ENCODE measurements at places on chromosomes 6 and 20.

- DNase-seq, result no peak
Measured at GRCh38 chr6:121335087-121336008, 1.1 kb upstream of the TBC1D32 start.

DNA sequence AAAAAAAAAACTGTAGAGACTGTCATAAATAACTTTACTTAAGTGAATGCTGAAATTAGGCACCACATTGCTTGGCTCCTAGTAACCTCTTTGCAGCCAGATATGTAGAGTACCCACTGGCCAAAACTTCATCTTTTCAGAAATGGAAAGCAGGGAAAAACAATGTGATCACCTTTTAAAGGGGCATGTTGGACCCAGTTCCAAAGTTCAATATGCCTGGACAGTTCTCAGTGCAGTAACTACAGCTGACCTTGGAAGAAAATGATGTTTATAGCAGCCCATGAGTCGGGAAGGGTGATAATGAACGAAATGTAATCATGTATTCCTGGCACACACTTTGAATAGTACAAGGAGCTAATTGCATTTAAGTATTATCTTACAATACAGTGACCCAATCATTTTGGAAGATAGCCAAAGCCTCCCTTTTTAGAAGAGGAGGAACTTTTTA, 93.6 kb upstream of the TAB2 start:
- DNase-seq, result no peak

GRCh38 chr6:70396796-70397729, 16.2 kb upstream of the FAM135A start:
- DNase-seq, result no peak

GRCh38 chr6:11366183-11366933, 133.9 kb upstream of the NEDD9 start:
- DNase-seq, result no peak

GRCh38 chr20:57713505-57713903, 3.7 kb upstream of the PMEPA1 start:
- DNase-seq, result no peak

- no peak for DNase-seq
Measured at GRCh38 chr20:41631826-41632225, 13.6 kb upstream of the CHD6 start.

DNA sequence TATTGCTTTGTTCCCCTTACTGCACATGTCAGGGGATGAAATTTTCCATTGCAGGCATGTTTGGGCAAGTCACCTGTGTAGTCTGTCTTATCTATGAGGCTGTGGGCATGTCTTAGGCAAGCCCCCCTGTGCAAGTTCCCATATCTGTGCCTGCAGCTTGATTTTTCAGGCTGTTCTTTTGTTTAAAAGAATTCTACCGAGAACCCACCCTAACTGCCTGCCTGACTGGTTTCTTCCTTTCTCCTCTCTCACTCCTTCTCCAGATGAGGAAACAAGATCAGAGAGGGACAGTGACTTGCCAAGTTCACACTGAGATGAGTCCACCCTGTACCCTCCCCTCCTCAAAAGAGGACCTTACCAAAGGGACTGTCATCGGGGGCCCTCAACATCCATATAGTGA, 11.0 kb downstream of the TREML2 start:
- DNase-seq, result no peak

- DNase-seq, result no peak
Measured at GRCh38 chr6:67336014-67336413, 1299.1 kb upstream of the ADGRB3 start.

- DNase-seq, result no peak
Measured at GRCh38 chr20:46051556-46052308, 22.7 kb downstream of the SLC12A5 start.

GRCh38 chr6:53943395-53943794, 148.6 kb downstream of the LRRC1 start:
- DNase-seq, result no peak

- no peak for DNase-seq
Measured at GRCh38 chr20:50919567-50919966, 11.7 kb downstream of the ADNP start.

DNA sequence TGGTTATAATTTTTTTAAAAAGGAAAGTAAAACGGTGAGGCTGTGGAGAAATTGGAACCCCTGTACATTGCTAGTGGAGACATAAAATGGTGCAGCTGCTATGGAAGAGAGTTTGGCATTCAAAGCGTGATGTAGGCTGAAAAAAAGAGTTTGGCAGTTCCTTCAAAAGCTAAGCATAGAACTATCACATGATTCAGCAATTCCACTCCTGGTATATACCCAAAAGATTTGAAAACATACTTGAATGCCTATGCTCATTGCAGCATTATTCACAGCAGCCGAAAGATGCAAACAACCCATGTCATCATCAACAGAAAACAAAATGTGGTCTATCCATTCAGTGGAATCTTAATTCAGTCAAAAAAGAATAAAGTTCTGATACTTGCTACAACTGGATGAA, 4.5 kb upstream of the SGK2 start:
- DNase-seq, result no peak

DNA sequence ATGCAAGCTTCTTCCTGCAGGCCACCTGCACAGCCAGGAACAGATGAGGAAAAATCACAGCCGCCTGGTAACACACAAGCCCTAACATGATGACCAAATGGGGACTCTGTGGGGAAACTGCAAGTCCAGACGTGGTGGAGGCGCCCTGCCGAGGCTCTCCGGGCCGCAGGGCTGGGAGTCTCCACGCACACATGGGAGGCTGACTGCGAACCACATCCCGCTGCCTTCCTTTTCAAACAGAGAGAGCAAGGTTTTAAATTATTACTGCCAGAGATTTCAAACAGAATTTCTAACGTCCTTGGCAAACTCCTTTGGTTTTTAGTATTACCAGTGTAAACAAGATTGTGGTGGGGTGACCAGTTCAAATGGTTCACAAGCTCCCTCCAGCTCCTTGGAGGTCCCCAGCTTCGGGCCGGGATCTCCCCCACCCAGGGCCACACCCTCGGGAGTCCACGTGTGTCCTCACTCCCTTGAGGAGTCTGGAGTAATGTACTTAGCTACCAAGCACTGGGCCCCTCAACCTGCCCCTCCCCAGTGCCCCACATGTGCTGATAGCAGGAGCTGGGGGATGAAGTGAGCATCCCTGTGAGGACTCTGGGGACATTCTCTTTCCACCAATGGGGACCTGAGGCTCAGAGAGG, 252.7 kb downstream of the TAF4 start:
- no peak for DNase-seq

All from right kidney (tissue), 9 donors.